ENCODE measurements at places on chromosomes 16 and 17.

GRCh38 chr17:44636562-44636961, 19.7 kb upstream of the MEIOC start:
- peak; percentile 45 for DNase-seq

- DNase-seq = no peak
These were observed 14.0 kb downstream of the LASP1 start for GRCh38 chr17:38883592-38884526.

- DNase-seq = no peak
These were observed 34.3 kb downstream of the NDEL1 start for GRCh38 chr17:8469964-8470363.

DNA sequence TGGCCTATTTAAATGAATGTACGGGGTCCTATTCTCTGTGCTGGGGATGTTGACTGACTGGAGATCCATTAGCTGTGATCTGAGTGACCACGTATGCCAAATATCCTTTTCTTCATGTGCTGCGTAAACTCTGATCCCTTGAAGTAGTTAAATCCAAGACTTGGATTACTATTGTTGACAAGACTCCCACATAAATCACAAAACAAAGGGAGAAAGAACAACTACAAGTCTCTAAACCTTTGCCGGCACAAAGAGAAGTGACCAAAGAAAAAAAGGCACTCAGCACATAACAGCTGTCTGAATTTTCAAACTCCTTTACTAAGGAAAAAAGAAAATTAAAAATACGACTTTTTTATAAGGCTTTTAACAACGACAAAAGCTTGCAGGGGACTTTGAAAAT, 559.9 kb upstream of the CDH8 start:
- DNase-seq = no peak

DNA sequence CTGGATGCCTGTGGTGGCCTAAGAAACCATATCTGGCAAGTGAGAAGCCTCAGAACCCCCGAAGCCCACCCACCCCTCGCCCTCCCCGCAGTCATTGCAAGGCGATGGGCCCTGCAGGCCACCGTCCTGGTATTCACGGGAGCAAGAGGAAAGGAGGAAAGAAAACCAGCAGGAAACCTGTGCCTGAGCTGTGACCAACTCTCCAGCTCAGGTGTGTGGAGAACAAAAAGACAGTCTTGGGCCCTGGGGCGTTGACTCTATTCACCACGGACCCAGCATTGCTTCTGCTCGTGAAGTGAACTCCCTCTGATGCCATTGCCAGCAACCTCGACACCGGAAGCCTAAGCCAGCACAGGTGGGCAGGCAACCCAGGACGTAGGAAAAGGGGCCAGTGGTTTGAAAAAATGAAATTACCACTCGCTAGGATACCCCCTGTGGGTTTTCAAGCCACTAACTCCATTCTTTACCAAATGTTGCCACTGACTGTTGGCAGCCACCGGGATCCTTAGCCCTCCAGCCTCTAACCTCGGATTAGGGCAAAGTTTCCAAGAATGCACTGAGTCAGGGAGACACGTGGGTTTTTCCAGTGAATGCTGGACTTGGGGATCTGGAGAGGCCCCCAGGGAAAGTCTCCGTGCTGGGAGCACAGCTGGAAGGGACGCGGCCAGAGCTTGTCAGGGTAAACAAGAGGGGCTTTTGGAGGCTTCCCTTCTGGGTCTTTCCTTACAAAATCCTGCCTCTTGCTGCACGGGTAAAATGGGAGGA, 25.1 kb downstream of the FA2H start:
- DNase-seq = no peak

Measured in OCI-LY7 (cell line).